ENCODE measurements at places on chromosomes 6 and 20.
A peak's percentile ranks its signal among the peaks of the same experiment; 100 is the strongest.

- peak; percentile 50 for DNase-seq
Observed at GRCh38 chr6:151240791-151241642, 1.2 kb downstream of the AKAP12 start.

GRCh38 chr6:46420921-46421638 is 70.2 kb downstream of the RCAN2 start:
- no peak for DNase-seq

DNA sequence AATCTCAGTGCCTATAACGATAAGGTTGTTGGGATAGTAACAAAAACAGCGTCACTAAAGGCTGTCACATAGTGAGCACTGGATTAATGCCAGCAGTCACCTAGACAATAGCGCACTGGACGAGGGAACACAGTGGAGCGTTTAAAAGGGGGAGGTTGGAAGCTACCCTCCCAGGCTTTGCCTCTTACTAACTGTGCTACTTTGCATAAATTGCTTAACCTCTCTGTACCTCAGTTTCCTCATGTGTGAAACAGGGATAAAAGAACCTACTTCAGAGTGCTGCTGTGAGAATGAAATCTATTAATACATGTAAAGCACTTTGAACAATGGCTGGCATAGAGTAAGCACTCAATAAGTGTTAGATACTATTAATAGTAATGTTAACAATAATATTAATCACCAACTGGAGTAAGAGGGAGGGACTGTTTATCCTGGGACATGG is 10.5 kb downstream of the BCL2L1 start:
- DNase-seq: no peak

GRCh38 chr6:132683543-132683942 is 24.6 kb upstream of the TAAR1 start:
- DNase-seq: no peak

GRCh38 chr20:61746147-61746646 is 319.5 kb downstream of the TAF4 start:
- no peak for DNase-seq

GRCh38 chr6:149463781-149464180 is 21.0 kb downstream of the ZC3H12D start:
- DNase-seq: no peak

DNA sequence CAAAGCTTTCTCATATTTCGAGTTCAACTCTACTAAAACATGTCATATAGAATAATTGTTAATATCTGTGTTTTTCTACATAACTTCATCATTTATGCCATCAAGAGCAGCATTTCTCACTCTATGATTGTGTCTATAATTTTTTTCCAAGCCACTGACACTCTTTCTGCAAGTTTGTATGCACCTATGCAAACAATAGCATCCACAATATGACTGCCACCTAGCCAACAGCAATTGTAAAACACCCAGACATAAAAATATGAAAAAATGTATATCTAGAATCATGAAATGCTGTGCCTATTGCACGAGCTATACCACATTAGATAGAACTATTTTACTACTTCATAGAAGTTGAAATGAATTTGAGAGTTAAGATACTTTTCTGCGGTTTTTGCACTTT is 286.5 kb upstream of the MARCKS start:
- no peak for DNase-seq

DNA sequence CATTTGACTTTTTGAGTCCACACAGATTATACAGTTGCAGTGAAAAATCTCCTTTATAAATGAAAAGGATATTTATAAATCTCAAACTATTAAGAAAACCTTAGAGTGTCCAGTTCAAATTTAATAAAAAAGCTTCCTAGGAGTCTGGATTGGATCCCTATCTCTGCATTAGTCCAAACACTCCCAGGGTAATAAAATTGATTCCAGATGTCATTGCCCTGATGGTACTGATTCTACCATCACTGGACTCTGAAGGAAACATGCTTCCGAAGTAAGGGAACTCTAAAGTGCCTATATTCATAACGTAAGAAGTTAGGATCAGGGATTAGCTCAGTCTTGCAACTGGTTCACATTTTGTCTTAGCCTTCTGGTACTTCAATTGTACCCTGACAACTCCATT is 1325.1 kb upstream of the MAP3K7 start:
- no peak for DNase-seq

- DNase-seq: no peak
Observed at GRCh38 chr20:46221256-46221833, 87.0 kb downstream of the CDH22 start.

GRCh38 chr6:82893889-82894652 is 171.6 kb downstream of the UBE3D start:
- DNase-seq: no peak

DNA sequence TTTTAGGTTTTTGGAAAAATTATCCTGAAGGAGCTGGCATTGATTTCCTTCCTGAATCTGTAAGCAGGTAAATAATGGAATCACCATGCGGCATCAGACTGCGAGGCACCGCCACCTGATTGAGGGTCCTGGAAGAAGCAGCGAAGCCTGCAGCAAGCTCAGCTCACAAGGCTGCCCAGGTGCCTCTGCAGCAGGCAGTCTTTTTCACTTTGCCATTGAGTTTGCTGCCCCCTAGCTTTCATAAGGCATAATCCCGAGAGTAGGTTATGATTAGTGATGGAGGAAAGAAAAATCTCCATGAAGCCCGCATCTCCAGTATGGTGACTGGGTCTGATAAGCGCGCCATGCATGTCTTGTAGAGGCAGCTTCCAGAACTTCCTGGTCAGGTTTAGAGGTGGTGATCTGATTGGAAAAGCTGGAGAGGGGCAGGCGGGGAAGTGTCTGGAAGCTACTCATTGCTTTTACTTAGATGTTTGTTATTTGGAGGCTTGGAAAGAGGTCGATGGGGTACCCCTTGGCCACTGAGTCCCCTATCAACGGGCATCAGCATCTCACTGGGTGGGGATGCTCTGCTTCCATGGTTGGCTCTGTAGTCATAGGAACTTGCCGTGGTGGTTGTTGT is 26.7 kb downstream of the IYD start:
- peak; percentile 32 for DNase-seq

DNA sequence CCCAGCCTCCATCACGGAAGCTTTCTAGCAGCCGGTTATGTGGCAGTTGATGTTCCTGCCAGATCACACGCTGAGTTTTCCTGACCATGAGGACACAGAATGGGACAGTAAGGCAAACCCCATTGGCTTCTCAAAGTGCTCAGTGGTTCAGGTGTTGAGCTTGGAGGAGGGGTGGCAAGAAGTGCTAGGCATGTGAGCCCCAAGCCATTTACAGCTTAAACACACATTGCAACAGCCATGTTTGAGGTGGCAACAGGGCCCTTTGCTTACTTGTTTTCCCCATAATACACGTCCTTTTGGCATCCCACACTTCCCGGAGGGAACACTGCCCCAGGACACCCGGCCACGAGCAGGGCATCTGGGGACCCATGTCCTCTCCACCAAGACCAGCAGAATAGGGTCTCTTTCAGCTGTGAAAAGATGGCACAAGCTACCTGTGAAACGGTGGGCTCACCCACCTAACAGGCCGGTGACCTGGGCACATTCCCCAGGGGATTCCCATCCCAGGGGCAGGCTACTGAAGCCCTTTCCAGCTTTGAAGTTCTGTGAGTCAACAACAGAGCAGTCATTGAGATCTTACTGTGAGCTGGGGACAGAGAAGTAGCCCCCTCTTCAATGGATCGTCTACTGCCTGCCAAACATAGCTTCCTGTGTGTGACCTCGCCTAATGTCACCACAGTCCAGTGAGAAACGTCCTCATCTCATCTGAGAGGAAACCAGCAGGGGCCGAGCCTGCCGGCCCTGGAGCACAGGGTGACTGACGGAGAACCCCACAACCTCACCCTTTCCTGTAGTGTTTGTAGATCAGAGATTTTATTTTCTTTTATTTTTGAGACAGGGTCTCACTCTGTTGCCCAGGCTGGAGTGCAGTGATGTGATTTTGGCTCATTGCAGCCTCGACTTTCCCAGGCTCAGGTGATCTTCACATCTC is 4.0 kb upstream of the TLDC2 start:
- no peak for DNase-seq
